ENCODE measurements at places on chromosomes 7 and 10.

GRCh38 chr7:31420948-31421347, 80.4 kb upstream of the NEUROD6 start:
- DNase-seq, result no peak

DNA sequence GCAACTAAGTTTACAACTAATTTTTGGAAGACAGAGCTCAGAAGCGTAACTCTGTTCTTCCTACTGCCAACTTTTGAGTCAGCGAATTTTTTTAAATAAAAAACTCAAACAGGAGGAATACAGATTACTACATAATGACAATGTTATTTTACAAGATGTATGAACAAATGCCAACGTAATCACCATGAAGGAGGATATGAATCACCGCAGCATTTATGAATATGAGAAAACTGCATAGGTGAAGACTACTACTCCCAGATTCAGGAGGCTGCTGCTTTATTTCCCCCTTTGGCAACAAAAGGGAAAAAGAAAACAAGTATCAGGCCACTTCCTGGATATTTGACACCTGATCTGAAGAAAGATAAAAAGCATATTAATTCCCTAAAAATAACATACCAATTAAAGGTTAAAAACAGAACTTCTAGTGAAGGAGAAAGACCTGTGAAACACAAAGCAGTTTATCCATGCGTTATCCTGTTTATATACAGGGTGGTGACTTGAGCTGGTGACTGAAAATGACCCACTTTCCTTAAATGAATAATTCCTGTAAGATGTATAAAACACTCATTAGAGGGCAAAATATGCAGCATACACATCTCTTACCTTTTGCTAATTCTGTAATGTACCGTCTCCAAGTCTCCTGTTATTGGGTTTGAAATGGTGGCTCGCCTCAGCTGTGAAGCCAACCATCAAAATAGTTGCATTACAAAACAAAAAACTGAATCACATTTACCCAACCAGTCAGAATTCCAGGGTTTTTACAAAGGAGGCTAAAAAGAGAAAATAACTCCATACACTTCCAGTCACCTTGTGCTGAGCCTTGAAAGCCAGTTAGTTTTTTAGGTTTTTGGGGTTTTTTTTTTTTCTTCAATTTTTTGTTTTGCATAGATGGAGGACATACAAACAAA, 52.0 kb downstream of the P4HA1 start:
- DNase-seq, result no peak

DNA sequence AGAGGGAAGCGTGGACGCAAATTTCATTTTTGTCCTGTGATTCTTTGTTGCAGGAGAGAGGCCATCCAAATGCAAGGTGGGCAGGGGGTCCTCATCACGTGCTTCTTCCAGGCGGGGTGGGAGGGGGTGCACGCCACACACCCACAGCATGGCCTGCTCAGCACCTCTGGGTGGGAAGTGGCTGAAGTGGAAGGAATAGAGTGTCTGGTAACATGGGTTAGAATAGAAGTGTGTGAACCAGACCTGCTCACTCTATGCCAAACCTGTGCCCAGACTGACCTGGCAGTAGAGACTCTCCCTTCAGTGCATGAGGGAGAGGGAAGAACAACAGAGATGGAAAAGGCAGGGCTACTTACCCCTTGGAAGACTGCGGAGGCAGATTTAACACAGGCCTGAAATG, 21.7 kb downstream of the ZNF503 start:
- DNase-seq, result no peak

- no peak for DNase-seq
Measured at GRCh38 chr7:125195156-125195555, 265.5 kb upstream of the POT1 start.

DNA sequence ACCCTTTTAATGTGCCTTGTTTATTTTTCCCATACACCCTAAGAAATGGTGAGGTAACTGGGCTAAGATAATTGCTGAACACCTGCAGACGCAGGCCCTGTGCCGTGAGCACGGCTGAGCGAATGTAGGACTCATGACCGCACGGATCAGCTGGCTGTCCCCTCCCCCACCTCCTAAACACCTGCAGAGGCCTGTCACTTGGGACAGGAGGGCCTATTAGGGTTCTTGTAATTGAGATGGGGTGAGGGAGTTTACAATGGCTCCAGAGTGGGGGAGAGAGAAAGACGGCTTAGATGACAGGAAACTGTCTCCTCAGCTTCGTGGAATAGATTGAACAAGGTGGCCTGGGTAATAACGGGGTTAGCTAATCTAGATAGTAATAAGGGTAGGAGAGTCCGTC, 291.7 kb upstream of the HABP2 start:
- no peak for DNase-seq

DNA sequence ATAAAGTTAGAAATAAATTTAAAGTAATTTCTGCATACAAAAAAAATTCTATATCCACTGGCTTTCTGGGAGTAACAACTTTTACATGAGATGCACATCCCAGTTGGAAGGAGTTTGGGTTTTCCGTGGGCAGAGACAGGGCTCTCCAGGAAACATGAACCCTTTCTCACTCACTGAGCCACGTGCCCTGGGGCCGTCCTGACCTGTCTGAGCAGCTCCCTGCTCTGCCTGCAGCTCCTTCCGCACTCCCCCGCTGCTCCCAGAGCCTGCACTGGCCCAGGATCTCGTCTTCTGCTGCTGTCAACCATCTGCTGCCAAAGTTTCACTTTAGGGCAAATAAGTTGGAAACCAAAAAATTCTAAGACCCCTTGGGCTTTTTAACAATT, 169.1 kb downstream of the DIP2C start:
- DNase-seq, result no peak

DNA sequence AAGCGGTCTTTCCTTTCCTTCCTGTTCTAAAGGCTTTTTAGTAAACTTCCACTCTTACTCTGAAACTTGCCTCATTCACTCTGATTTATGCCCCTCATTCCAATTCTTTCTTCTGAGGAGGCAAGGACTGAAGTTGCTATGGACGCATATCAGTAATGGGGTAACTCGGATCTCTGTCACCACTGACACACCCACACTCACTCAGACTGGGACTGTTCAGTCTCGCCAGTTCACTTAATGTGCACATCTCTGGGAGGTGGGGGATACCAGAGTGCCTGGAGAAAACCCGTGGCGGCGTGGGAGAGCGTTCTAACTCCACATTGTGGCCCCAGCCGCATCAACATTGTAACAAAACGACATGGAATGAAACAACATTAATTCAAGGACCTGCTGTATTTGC, 1139.3 kb upstream of the CELF2 start:
- no peak for DNase-seq

Measured in stimulated activated CD4-positive, alpha-beta T cell treated with anti-CD3 and anti-CD28 coated beads, Interleukin-4, amount 100 ng/mL, for 4 hours (primary cell).